ENCODE measurements at places on chromosomes 7 and 10. TPM values are rescaled to one million over a fixed set of nuclear protein-coding genes. Genes with fewer than 3 reads are reported as not detected.

DNA sequence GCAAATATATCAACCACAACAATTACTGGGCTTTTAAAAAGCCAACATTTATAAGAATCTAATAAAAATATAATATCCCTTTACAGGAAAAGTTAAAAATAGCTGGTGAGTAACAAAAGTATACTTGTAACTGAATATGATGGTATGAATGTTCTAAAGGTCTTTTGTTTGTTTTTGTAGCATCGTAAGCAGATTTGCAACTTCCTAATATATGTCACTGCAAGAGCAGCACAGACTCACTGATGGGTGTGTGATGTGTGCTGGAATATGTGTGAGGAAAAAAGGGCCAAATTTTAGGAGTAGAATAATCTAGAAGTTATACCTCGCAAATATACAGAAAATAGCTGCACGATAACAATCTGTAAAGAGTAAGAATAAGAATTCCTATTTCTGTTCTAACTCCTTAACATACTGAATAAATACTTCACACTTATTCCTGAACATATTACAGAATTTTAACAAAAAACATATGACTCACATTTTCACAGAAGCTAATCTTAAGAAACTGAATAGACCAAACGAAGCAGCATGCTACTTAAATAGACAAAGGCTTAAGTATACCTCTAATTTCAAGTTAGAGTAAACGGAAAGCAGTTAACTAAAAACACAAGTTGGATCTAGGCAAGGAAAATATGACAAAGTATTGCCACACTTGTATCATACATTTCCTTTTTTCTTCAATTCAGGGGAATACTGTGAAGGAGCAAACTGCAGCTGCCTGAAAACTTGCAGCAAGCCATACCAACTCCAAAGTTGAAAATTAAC, 9.6 kb downstream of the ETV1 start:
- DNase-seq = no peak

The MYOZ1 gene
- 0.55 TPM for total RNA-seq

The RBM20 gene
- total RNA-seq = 3.3 TPM

DNA sequence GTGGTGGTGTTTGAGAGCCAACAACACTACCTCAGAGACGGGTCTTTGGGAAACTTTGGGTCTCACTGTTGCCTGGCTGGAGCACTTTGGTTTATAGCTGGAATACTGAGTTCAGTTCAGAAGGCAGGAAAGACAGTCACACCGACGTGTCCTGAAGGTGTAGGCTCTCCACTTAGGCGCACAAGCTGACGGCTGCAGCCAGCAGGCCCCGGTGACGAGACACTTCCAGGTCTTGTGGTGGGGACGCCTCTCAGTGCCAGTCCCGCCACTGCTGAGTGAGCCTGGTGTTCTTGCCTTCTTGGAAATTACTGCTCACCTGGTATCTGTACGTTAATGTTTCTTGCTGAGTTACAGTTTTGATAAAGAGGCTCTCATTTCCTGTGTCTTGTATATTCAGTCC, 74.0 kb downstream of the WDR37 start:
- DNase-seq = no peak

The IQUB gene
- total RNA-seq = 0.21 TPM

Data from kidney epithelial cell (primary cell).